ENCODE measurements at places on chromosomes 4 and X. TPM values are rescaled to one million over a fixed set of nuclear protein-coding genes. Genes with fewer than 3 reads are reported as not detected.

LIMCH1 gene
- total RNA-seq, result 0.82 TPM

UGT8 gene
- total RNA-seq, result 0.27 TPM

CA5B gene
- 9.1 TPM for total RNA-seq

TRIM2 gene
- total RNA-seq, result 78.5 TPM

DNA sequence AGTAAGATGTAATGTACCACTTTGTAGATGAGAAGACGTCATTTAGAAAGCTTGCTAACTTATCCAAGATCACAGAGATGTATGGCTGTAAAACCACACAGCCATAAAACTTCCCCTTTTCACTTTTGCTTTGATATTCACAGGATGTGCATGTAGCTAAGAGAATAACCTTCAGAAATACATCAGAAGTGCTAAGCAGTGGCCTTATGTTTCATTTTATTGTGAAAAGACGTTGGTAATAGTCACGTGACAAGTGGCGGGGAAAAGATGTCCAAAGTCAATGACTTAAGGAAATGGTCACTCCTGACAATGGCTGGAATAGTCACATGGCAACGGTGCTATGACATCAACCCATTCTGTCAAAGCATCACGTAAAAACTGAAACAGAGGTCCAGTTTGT lies 12.9 kb upstream of the WDR17 start:
- no peak for DNase-seq

GRCh38 chrX:39196192-39197102 lies 395.2 kb downstream of the MID1IP1 start:
- peak; percentile 16 for DNase-seq

- DNase-seq, result peak; percentile 99
These were observed 361.1 kb upstream of the BOD1L1 start for GRCh38 chr4:13988353-13989305.

DNA sequence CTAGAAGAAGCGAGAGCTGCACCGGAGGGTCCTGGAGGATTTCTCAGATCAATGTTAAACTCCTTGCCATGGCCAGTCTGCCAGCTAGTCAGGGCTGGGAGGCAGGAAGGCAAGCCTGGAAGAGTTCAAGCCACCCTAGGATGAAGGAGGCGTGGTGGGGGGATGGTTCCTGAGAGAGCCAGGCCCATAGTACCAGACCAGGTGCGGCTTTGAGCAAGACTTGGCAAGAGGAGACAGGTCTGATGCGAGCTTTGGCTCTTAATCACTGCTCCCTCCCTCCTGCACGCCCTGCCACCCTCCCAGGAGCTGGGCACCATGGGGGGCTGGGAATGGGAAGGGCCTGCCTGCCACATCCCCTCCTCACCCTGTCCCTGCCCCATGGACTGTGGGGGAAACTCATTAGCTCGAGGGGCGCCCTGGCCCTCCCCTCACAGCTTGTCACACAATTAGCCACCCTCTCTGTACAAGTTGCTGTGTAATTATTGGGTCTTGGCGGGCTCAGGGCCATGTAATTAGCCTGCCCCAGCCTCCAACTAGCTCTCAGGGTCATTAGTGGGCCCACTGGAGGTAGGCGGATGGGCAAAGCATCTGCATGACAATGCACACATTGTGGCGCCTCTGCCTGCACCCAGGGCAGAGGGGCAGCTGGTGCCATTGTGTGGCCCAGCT lies 50.3 kb downstream of the EFNB1 start:
- no peak for DNase-seq

DNA sequence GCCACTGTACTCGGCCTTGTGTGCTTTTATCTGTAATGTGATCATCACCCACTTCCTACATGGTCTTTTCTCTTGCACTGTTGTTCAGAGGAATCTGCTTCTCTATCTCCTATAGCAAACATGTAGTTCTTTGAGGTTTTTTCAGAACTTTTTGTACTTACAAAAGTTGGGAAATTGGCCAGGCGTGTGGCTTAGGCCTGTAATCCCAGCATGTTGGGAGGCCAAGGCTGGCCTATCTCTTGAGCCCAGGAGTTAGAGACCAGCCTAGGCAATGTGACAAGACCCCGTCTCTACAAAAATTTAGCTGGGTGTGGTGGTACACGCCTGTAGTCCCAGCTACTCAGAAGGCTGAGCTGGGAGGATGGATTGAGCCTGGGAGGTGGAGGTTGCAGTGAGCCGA lies 30.4 kb downstream of the TAF1 start:
- no peak for DNase-seq

GRCh38 chrX:153816831-153817690 lies 13.3 kb downstream of the PDZD4 start:
- no peak for DNase-seq

- DNase-seq, result no peak
These were observed 199.8 kb upstream of the WDFY3 start for GRCh38 chr4:85166318-85166717.

DNA sequence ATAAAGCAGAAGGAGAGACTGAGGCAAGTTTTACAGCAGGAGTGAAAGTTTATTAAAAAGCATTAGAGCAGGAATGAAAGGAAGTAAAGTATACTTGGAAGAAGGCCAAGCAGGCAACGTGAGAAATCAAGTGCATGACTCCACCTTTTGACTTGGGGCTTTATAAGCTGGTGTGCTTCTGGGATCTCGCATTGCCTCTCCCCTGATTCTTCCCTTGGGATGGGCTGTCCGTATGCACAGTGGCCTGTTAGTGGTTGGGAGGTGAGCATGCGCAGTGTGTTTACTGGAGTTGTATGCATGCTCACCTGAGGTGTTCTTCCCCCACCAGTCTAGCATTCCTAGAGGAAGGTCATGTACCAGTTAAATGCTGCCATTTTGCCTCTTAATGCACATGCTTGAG lies 29.1 kb upstream of the C1QTNF7 start:
- DNase-seq, result no peak

GRCh38 chr4:79898055-79898454 lies 175.0 kb downstream of the ANTXR2 start:
- DNase-seq, result no peak

DNA sequence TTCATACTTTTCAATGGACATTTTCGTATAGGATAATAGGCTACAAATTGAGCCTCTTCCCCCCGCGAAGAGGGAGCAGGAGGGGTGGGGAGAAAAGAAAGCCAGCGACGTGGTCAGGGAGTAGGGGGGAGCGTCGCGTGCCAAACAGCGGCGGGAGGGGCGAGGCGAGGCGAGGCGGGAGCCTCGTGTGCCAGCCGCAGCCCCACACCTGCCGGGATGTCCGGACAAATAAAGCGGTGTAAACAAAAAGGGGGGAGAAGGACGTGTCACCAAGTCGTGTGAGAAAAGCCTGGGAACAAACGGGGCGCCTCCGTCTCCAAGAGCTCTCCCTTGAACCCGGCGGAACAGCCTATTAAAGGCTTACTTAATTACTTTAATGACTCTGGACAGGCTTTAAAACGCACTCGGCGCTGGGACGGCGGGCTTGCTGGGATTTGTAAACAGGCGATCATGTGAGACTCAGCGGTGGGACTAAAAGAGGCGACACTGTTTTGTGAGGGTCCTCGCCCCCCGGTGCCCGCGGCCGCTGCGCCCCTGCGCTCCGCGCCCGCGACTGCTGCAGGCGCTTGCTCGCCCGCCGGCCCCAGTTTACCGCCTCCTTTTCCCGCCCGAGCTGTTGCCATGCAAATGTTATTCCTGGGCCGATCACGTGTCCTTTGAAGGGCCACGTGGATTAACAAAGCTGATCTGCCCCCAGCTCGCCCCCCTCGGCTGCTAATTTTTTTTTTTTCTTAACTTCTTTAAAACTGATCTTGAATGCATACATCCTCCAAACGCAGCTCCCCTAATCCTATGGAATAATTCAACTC lies at the start of gene HELT:
HELT (plus strand) TSS at position 527 of the 809 bp plus-strand sequence. CDS start 439 bp downstream, outside the sequence.
- DNase-seq, result no peak

- DNase-seq, result no peak
These were observed 24.0 kb downstream of the TET2 start for GRCh38 chr4:105170711-105171110.

DNA sequence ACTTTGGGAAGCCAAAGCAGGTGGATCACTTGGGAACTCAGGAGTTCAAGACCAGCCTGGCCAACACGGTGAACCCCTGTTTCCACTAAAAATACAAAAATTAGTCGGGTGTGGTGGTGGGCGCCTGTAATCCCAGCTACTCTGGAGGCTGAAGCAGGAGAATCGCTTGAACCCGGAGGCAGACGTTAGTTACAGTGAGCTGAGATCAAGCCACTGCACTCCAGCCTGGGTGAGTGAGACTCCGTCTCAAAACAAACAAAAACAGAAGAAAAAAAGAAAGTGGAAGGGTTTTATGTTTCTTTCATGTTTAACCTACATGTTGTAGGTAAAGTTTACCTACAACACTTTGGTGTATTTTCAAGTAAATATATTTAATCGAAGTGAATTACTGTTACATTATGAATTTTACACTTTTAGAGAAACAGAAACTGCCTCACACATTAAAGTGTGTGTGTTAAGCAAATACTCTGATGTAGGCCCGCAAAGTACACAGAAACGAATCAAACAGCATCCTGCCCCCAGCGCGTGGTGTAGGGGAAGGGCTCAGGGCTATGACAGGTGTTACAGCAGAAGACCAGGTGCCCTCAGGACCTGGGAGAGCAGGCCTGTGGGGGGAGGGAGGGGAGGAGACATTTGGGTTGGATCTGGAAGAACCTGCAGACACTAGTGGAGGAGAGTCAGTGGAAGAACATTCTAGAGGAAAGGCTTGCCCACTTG lies 39.0 kb downstream of the PTTG2 start:
- DNase-seq, result no peak

- DNase-seq, result no peak
These were observed 389.4 kb downstream of the OPHN1 start for GRCh38 chrX:68043713-68044438.

DNA sequence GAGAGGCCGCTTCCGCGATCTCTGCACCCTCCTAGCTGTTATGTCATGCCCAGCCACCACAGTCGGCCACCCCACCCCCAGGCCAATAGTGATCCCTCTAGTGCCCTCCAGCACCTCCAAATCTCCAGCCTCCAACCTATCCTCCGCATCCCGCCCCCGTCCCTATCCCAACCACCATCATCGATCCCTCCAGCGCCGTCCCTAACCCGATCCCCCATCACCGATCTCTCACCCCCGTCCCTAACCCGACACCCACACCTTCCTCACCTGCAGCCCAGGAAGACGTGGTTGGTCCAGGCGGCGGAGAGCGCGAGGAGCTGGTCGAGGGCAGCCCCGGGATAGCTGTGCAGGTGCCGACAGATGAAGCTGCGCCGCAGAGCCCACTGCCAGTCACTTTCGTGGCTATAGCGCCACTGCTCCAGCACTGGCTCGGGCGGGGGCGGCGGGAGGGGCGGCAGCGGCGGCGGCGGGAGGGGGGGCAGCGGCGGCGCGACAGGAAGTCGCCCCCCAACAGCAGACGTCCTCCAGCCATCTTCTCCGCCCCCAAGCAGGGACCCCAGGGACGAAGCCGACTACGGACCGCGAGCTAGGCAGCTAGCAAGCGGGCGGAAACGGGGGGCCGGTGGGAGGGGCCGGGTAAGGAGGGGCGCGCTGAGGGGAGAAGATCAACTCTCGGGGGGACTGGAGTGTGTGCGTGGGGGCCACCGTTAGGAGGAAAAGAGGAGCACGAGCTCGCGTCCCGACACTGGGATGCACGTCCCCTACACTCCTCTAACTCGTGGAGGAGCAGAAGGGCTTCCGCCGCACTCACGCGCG lies 552 bp downstream of the NKRF start:
- DNase-seq, result no peak

- no peak for DNase-seq
These were observed 107.7 kb upstream of the ADRA2C start for GRCh38 chr4:3658530-3658913.

DNA sequence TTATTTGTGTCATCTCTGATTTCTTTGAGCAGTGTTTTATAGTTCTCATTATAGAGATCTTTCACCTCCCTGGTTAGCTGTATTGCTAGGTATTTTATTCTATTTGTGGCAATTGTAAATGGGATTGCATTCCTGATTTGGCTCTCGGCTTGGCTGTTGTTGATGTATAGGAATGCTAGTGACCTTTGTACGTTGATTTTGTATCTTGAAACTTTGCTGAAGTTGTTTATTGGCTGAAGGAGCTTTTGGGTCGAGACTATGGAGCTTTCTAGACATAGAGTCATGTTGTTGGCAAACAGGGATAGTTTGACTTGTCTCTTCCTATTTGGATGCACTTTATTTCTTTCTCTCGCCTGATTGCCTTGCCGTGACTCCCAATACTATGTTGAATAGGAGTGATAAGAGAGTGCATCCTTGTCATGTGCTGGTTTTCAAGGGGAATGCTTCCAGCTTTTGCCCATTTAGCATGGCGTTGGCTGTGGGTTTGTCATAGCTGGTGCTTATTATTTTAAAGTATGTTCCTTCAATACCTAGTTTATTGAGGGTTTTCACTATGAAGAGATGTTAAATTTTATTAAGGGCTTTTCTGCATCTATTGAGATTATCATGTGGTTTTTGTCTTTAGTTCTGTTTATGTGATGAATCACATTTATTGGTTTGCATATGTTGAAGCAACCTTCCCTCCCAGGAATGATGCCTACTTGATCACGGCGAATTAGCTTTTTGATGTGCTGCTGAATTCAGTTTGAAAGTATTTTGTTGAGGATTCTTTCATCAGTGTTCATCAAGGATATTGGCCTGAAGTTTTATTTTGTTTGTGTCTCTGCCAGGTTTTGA lies 72.7 kb upstream of the BOD1L1 start:
- DNase-seq, result peak; percentile 94

GRCh38 chr4:173930329-173930967 lies 353.0 kb downstream of the FBXO8 start:
- no peak for DNase-seq

DNA sequence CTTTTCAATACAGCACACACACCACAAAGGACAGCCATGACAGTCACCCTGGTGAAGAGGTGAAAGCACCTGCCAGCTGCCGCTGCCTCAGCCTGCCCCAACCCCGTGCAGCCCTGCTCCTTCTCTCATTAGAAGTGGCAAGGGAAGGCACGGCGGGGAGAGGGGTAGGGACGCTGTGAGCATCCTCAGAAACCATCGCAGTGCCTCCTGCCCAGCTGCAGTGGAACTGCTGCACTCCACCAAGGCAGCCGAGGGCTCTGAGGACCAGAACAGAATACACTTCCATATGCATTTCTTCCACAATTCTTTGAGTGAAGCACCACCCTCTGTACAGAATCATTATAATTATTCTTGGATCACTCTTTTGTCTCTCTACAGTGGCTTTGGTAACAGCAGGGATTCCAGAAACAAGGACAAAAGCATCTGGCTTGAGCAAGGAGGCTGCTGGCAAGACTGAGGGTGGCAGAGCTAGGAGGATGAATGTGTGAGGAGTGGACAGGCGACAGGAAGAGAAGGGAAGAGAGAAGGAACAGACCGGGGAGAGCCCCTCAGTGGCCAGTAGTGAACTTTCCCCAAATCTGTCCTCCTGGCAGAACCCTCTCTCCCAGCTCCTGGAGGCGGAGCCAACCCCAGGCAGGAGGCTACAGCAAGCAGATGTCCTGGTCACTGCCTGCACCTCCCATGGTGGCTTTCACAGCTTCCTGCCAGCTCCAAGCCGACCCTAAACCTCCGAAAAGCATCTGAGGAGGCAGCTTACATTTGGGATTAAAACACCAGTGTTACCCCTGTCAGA lies 73.2 kb downstream of the MTNR1A start:
- DNase-seq, result no peak

All from fibroblast of the aortic adventitia (primary cell).